ENCODE measurements at places on chromosomes 7 and 10. TPM values are rescaled to one million over a fixed set of nuclear protein-coding genes. Genes with fewer than 3 reads are reported as not detected.

Gene MRLN
- total RNA-seq, result not detected

Gene PNLIPRP1
- 2.1 TPM for total RNA-seq

DNA sequence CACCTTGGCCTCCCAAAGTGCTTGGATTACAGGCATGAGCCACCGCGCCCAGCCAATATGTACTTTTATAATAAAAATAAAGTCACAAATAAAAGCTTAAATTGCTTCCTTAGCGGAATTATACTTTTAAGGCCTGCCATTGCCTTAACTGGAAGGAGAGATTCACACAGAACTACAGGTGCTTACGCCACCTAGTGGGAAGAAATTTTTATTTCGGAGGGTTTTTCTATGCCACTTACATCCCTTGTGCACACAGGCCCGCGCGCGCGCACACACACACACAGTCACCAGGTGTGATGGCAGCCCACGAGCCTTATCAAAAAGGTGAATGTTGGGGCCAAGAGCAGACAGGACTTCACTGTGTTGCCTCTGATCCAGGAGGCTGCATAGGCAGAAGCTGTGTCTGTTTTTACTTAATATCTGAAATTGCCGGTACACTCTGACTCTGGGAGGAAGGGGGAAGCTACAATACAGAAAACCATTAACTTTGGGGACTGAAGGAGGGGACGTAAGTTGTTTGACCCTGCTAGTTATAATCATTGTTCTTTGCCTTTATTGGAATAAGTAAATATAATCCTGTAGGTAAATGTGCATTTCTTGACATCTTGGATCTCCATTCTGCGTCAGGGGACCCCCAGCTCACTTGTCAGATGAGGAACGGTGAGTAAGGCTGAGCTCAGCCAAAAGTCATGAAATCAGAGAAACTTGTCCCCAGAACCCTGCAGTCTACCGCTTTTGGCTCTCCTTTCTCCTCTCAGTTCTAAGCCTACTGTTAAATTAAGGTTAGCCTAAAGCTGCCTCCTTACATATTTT lies 87.1 kb downstream of the SLC16A9 start:
- no peaks in the 10 kb centered on the region for H3K36me3 ChIP-seq
- H3K4me1 ChIP-seq, result no peaks in the 10 kb centered on the region
- H3K27me3 ChIP-seq, result no peaks in the 10 kb centered on the region
- no peak for DNase-seq

GRCh38 chr7:114930829-114931655 lies 9.1 kb downstream of the MDFIC start:
- H3K27me3 ChIP-seq, result no peaks in the 10 kb centered on the region
- no peaks in the 10 kb centered on the region for H3K36me3 ChIP-seq
- H3K27ac ChIP-seq, result peak overlapping the region; percentile 60
- peak overlapping the region; percentile 4 for H3K4me3 ChIP-seq
- H3K4me1 ChIP-seq, result peaks cover 69% of the 10 kb centered on the region

DNA sequence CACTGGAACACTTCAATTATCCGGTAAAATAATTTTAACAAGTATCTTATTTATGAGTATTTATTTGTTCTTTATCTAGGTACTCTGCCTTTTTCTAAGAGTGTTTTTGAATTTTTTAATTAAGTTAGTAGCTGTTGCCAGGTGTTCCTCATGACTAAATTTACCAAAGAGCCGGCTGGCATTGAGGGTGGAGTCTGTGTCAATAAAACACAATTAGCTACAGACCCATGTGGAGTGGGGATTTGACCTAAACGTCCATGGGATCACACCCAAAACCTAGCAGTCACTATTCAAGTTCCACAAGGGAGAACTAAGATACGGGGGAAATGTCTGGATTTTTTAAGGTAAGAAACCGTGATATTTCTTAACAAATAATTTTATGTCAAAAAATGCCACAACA lies 9.8 kb downstream of the SLC16A12 start:
- no peaks in the 10 kb centered on the region for H3K36me3 ChIP-seq
- H3K4me3 ChIP-seq, result no peak overlapping the region
- H3K27ac ChIP-seq, result no peak overlapping the region
- DNase-seq, result no peak
- H3K4me1 ChIP-seq, result no peaks in the 10 kb centered on the region
- H3K27me3 ChIP-seq, result no peaks in the 10 kb centered on the region

DNA sequence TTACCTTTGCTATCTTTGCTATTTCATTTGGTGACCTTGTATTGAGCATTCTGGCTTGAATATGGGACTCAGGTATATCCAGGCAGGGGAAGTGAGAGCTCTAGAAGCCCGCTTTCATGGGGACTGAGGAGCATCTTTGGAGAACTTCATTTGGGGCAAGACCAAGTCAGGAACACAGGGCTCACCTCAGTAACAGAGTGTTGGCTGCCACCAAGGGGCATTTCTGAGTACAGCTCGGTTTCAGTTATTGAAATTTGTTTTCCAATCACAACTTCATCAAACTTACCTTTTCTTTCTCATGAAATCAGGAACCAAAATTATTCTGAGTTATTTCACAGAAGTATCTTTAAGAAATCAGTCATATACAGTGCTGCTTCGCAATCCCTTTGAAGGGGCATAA lies 337.2 kb downstream of the C7orf25 start:
- H3K27ac ChIP-seq, result no peak overlapping the region
- H3K27me3 ChIP-seq, result no peaks in the 10 kb centered on the region
- no peak overlapping the region for H3K4me3 ChIP-seq

GRCh38 chr10:110175406-110175805 lies 32.0 kb upstream of the MXI1 start:
- H3K4me1 ChIP-seq, result peaks cover 3% of the 10 kb centered on the region
- no peaks in the 10 kb centered on the region for H3K27me3 ChIP-seq
- H3K4me3 ChIP-seq, result no peak overlapping the region
- no peak overlapping the region for H3K27ac ChIP-seq

DNA sequence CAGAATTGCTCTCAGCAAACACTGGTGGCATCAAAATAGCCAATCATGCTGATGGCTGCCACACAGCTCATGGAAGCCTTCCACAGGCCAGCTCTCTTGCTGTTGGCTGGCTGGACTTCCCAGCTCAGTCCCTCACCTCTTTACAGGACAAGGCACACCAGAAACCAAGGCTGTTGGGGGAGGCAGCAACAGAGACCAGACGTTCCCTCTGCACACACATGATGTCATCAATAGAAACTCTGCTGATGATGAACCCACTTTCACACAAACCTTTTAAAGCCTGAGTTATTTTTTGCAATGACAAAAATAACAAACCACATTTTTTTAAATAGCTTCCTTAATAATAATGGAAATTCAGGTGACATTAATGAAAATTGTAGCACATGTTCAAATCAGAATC lies 300.9 kb upstream of the C7orf33 start:
- DNase-seq, result no peak
- no peaks in the 10 kb centered on the region for H3K27me3 ChIP-seq
